ENCODE measurements at places on chromosomes 2 and 18.

GRCh38 chr2:170024721-170025120, 153.2 kb upstream of the MYO3B start:
- DNase-seq = no peak

DNA sequence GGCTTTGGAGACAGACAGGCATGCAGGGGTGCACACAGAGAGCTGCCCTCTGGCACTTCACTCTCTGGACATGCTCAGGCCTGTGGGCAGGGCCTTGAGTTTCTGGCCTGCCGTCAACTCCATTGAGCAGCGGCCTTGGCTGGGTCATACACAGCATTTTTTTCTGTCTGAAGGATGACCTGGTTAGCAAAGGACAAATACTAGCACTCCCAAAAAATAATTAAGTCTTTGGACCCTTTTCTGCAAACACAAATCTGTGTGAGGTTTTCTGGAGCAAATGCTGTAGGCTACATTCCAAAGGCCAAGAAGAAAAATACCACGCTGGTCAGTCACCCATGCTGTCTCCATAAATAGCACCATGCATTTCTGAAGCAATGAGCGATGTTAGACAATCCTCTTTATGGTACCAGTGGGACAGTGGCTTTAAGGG, 124.7 kb upstream of the CTAGE1 start:
- DNase-seq = no peak

DNA sequence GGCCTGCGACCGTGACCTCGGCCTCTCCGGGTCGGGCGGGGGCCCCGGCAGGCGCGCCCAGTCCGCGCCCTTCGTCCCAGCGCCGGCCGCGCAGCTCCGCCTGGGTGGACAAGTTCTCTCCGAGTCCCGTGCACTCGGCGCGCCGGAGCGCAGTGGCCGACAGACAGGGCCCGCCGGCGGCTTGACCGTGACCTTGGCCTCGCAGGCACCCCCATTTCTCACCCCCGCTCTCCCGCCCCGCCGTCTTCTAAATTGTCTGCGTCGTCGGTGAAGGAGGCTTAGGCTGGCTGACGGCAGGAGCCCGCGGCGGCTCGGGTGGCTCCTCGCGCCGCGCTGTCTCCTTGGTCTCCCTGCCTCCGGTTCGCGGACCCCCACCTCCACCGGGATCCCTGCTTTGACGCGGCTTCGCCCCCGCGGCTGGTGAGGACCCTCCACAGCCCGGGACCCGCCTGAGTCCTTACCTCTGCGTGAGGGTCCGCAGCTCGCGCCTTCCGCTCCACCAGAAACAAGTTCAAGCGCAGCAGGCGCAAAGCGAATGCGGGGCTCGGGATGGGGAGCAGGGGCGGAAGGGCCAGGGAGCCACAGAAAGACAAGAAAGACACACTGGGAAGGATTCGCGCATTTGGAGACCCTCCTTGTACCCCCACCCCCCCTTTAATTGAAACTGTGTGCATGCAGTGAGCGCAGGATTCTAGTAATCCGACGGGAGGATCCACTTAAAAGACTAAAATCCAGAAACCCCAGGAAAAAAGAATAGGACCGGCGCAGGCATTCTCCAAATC, 4.0 kb downstream of the PTGR3 start:
- no peak for DNase-seq

- DNase-seq = no peak
These were observed 103.2 kb downstream of the SLC8A1 start for GRCh38 chr2:40348665-40349064.

GRCh38 chr18:33372442-33372841, 68.1 kb downstream of the CCDC178 start:
- DNase-seq = no peak

GRCh38 chr2:180732337-180732736, 248.1 kb upstream of the UBE2E3 start:
- no peak for DNase-seq

- DNase-seq = no peak
These were observed 24.8 kb upstream of the TFCP2L1 start for GRCh38 chr2:121309801-121310200.

- no peak for DNase-seq
These were observed 117.7 kb upstream of the SMIM21 start for GRCh38 chr18:75545189-75545588.

DNA sequence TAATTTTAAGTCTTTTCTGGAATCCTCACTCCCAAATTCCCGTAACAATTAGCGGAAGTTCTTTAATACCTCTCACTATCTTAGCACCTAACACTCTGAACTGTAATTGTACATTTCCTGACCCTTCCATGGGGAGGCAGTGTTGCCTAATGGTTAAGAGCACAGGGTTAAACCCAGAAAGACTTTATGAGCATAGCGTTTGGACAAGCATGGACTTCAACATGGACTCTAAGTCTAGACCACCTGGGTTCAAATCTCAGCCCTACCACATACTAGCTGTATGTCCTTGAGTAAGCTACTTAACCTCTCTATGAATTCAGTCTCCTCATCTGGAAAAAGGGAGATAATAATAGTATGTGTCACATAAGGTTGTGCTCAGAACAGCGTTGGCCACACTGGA, 13.0 kb downstream of the ANTXR1 start:
- no peak for DNase-seq

DNA sequence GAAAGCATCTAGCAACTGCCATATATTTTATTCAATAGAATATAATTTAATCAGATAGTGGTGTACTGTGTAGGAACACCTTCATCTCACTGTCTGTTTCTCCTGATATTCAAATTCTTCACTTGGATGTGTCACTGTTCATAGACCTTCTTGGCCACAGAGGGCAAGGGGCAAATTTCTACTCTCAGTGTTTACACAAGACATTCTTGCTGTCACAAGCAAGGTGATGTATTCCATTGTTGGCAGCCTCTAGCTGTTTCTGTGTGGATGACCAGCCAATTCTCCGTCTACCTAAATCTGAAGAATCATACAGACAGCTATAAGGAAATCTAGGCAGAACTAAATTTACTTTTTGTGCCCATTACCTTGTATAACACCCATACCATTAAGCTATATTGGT, 948.3 kb downstream of the CNTNAP5 start:
- DNase-seq = no peak

GRCh38 chr2:27175330-27175729, 26.5 kb downstream of the TCF23 start:
- DNase-seq = no peak

DNA sequence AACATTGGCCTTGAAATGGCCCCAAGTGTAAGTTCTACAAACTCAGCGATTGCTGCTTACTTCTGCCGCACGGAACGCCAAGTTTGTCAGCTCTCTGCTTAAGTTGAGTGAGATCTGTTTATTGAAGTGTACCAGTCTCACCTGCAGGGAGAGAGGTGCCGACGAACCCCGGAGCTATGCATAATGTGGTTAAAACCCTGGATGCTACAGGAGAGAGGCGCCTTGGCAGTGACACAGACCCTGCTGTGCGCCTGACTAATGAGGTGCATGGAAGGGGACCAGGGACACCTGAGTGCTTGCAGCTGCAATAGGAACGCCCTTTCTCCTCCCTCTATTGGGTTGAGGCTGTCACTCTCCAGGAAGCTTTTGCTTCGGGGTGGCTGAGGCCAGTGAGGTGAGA, 979 bp downstream of the SLC9A2 start:
- no peak for DNase-seq

GRCh38 chr2:56185582-56186046, 1.8 kb downstream of the CCDC85A start:
- DNase-seq = no peak

- no peak for DNase-seq
These were observed 308.6 kb downstream of the PIEZO2 start for GRCh38 chr18:10840743-10841142.

- DNase-seq = no peak
These were observed 422 bp upstream of the MRPL53 start for GRCh38 chr2:74472945-74473258.

GRCh38 chr2:79005216-79005615, 20.3 kb upstream of the REG3G start:
- no peak for DNase-seq

- DNase-seq = no peak
These were observed 6.6 kb downstream of the GALNT5 start for GRCh38 chr2:157264099-157264498.

- no peak for DNase-seq
These were observed 148.0 kb downstream of the LDLRAD4 start for GRCh38 chr18:13366541-13366940.

- DNase-seq = no peak
These were observed 85.7 kb downstream of the METTL8 start for GRCh38 chr2:171348056-171348455.

DNA sequence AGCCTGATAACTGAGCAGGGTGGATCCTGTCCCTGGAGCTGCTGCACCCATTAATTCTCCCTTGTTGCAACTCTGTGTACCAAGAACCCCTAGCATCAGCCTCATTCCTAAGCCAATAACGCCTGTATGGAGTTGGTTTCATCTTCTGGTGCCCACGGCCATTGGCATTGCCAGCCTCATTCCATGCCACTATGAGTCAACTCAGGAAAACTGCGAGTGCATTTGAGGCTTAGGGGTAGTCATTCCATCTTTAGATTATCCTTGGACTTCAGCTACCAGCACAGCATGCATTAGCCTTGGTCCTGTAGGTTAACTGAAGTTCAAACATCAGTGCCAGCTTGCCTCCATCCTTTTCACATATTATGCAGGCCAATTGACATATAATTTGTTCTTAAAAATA, 1.4 kb upstream of the TRIM54 start:
- no peak for DNase-seq

GRCh38 chr18:34370704-34371395, 146.1 kb upstream of the NOL4 start:
- DNase-seq = no peak

- DNase-seq = no peak
These were observed 112.5 kb downstream of the MREG start for GRCh38 chr2:215900843-215901242.

GRCh38 chr2:33321876-33322483, 154.5 kb upstream of the RASGRP3 start:
- no peak for DNase-seq

DNA sequence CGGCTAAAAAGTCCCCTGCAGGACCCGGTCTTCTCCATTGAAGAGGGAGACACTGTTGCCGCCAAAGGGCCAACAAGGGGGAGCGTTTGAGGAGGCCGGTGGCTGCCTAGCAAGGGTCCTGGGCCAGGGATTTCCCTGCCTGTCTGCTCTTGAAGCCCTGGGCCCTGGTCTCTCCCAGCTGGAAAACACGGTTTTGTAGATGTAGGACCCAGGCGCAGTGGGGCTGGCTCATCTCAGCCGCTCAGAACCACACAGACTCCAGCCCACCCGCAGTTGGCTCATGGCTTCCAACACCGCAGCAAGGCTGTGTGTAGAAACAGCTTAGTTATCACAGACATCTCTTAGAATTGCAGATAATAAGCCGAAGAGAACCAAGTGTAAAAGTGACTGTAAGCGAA, 57.1 kb upstream of the TWIST2 start:
- DNase-seq = no peak

DNA sequence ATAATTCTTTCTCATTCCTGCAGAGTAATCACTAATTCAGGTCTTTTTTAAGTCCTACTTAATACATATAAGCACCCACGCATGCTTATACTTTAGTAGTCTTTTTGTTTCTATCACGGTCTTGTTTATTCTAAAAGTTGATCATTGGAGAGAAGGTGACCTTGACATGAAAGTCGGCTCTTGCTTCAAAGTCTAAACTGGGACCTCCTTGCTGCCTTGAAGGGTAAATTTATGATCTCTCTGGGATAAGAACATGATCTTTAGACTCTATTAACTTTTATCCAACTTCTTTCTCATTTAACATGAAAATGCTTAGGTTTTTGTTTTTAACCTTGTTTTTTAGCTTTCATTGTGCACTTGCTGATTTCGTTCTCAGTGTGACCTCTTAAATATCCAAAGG, 792.3 kb downstream of the DPP10 start:
- no peak for DNase-seq

DNA sequence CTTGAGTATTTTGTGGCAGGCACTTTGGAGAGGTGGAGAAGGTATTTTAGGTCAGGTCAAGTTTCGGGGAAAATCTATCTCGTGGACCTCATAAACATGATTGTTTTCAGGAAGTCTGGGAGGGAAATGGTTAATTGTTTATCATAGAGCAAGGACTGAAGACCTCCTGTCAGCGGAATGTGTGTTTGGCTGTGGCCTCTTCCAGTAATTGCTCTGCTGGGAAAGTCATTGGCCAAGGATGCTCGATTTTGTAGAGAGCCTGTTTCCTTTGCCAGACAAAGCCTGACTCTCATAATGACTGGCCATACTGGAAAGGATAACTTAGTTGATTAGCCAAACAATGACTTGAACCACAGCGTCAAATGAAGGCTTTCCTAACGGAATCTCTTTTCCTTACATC, 30.0 kb downstream of the IL1R2 start:
- DNase-seq = no peak

GRCh38 chr2:111168528-111169239, 48.0 kb downstream of the BCL2L11 start:
- DNase-seq = no peak

- DNase-seq = no peak
These were observed 121.0 kb downstream of the KLHL29 start for GRCh38 chr2:23505984-23506380.

- no peak for DNase-seq
These were observed 2.9 kb downstream of the CYP26B1 start for GRCh38 chr2:72144632-72145288.

GRCh38 chr2:33607251-33607721, 8.2 kb upstream of the FAM98A start:
- no peak for DNase-seq

DNA sequence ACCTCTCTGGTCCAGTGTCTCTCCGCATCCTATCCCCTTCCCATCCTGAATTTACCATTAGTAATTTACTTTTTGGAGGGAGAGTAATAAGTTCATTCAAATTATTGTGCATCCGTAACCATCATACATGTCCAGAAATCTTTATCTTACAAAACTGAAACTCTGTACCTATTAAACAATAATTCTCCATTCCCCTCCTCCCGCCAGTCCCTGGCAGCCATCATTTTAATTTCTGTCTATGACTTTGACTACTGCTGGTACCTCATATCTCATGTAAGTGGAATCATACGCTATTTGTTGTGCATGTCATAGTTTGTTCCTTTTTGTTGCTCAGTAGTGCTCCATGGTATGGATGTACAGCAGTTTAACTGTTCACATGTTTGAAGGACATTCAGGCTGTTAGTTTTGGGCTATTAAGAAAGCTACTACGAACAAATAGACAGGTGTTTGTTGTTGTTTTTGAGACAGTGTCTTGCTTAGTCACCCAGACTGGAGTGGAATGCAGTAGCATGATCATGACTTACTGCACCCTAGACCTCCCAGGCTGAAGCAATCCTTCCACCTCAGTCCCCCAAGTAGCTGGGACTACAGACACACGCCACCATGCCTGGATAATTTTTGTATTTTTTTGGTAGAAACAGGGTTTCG, 2.0 kb downstream of the LIMS1 start:
- no peak for DNase-seq

Data from breast epithelium (tissue), 4 donors.